ENCODE measurements at places on chromosomes 7 and 10.
A peak's percentile ranks its signal among the peaks of the same experiment; 100 is the strongest.

- DNase-seq: peak; percentile 40
Observed at GRCh38 chr10:16809074-16809718, 8.0 kb downstream of the RSU1 start.

GRCh38 chr7:30467271-30467670, 11.3 kb downstream of the NOD1 start:
- DNase-seq: no peak

- no peak for DNase-seq
Observed at GRCh38 chr10:92750791-92751533, 61.2 kb downstream of the HHEX start.

- DNase-seq: no peak
Observed at GRCh38 chr10:100567826-100568225, 32.1 kb downstream of the HIF1AN start.

DNA sequence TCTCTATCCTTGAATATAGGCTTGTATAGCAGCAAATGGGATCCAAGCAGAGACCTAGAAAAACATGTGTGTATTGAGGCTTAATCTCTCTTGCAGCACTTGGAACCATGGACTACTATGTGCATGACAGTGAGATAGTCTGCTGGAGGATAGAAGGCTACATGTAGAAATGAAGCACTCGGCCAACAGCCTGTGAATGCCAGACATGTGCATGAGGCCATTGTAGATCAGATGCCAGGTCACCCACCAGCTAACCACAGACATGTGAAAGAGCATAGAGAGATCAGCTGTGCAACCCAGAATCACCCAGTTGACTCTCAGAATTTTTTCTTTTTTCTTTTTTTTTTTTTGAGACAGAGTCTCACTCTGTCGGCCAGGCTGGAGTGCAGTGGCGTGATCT, 90.9 kb downstream of the NT5C2 start:
- no peak for DNase-seq

DNA sequence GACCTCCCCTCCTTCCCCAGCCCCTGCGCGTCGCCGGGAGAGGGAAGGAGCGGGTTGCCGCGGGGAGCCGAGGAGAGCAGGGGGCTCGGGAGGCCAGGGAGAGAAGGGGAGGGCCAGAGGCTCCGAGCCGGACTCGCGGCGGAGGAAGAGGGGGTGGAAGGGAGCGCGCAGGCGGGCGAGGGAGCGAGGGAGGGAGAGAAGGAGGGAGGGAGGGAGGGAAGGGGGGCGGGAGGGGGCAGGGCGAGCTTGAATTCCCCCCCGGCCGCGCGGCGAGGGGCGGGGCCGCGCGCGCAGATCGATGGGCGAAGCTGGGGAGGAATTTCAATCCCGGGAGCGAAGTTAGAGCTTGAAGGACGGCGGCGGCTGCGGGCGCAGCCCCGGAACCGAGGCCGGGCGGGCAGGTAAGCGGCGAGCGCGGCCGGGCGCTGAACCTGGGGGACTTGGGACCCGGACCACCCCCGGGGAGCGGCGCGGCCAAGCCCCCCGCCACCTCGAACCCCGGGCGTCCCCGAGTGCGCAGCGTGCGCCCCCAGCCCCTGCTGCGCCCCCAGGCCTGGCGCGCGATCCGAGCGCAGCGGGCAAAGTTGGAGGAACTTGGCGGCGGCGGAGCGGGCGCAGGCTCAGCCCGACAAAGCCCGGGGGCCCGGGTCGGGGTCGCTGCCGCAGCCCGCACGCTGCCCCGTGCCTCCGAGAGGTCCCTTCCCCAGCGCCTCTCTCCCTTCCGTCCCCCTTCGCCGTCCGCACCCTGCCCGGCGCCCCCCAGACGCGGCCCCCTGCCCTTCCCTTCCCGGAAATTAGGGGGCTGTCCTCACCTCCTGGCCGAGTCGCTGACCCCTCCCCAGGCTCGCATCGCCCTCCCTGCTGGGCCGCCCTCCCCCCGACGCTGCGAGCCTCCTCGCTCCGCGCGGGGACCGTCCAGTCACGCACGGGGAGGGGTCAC, at the start of gene ELFN1:
ELFN1 (plus strand) TSS at position 324 of the 940 bp plus-strand sequence. CDS start 74,320 bp downstream, outside the sequence.
- DNase-seq: no peak

- peak; percentile 74 for DNase-seq
Observed at GRCh38 chr7:138886501-138886917, 88.5 kb upstream of the ATP6V0A4 start.

GRCh38 chr7:30971440-30971839, 7.7 kb downstream of the GHRHR start:
- no peak for DNase-seq

- DNase-seq: no peak
Observed at GRCh38 chr7:44665531-44666213, 59.2 kb downstream of the OGDH start.

- DNase-seq: no peak
Observed at GRCh38 chr7:157925383-157925875, 588.6 kb downstream of the DNAJB6 start.

- DNase-seq: no peak
Observed at GRCh38 chr10:28873540-28873939, 196.2 kb downstream of the BAMBI start.

DNA sequence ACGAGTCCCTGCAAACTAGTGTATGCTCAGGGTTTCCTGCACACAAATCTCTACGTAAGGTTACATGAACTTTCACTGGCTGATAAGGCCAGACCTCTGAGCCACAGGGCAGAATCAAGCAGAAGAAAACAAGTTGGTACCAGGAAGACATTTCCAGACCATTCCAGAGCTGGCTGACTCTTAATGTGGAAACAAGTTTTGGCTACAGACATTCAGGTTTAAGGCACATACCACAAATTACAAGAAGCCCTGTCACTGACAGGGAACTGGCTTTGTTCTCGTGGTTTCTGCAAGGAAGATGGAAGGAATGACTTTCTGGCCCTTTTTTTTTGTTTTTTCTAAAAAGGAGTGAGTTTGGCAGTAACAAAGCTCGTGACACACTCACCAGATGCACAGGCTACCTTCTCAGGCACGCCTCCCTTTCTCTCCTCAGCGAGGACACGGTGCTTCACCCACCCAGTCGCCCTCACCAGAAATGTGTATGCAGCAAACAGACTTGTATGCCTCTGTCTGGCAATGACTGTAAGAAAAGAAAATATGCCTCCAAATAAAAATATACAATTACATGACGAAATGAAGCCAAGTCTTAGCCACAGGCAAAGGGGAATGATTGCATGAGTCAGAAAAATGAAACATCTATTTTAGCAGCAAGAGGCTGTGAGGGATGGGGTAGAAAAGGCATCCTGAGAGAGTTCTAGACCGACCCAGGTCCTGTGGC, 22.6 kb downstream of the PLAC9 start:
- no peak for DNase-seq

Measured in B cell (primary cell).